DMS53 (cell line): ENCODE measurements at places on chromosomes 7 and 10.

DNA sequence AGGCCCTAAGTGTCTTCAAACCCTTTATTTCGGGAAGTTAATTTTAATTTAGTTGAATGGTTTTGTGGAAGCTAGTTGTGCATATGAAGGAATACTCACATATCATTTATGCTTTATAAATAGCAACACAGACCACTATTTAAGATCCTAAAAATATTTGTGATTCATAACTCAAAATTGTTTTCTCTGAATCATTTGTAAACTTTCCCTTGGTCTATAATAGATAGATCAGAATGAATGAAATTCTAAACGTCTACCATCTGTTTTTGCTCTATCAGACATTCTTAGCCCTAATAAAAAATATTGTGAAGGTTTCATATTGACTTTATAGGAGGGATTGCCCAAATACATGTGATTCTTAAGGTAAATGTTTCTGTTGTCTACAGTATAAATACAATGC is 43.5 kb downstream of the LOXL4 start:
- no peak for DNase-seq

- DNase-seq, result no peak
Measured at GRCh38 chr7:156166692-156167416, 354.6 kb upstream of the SHH start.

DNA sequence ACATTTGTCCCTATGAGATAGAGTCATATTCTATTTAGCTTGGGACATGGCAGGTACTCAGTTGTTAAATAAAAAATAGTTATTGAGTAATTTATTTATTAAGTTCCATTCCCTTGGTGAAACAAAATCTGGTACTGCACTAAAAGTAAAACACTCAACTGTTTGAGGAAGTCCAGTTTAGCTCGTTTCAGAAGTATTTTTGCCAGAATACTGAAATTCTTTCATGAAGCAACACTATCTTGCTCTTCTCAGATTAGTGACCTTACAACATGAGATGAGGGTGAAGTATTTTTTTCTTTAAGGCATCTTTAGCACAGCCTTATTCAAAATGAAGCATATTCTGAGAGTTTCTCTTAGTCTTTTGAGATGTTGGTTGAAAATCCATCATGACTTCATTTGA is 106.0 kb downstream of the ZNF365 start:
- no peak for DNase-seq

DNA sequence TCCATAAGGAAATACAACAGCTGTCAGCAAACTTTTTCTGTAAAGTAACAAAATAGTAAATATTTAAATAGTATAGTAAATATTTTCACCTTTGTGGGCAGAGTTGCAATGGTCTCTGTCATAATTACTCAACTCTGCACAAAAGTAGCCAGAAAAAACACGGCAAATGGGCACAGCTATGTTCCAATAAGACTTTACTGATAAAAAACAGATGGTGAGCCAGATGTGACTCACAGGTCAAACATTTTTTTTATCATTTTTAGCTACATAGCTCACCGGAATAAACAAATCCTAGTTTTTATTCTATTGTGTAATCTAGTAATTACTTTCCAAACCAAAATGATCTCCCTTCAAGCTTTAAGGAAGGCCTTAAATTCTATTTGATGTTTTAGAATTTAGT is 55.3 kb downstream of the NCAPG2 start:
- peak; percentile 83 for DNase-seq
